ENCODE measurements at places on chromosomes 2 and 18.
A peak's percentile ranks its signal among the peaks of the same experiment; 100 is the strongest.

GRCh38 chr2:233936089-233936488, 18.9 kb downstream of the TRPM8 start:
- no peak for DNase-seq

- DNase-seq = no peak
Observed at GRCh38 chr2:209905691-209906090, 96.7 kb upstream of the RPE start.

DNA sequence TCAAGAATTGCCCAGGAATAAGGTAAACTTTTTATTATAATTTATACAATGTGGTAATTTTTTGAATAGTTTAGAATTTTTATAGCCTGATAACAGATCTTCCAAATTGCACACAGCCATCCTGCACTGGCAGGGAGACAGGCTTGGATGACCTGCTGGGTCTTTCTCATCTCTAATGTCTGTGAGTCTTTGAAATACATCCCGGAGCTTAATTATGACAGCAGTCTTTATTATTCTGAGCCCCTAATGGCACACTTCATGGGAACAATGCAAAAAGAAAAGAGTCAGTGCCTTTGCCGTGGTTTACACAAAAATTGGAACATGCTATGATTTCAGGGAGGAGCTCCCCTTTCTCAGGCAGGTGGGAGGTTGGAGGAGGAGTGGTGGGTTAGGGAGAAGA, 71.0 kb downstream of the TMEM182 start:
- no peak for DNase-seq

- no peak for DNase-seq
Observed at GRCh38 chr2:204722207-204722606, 176.9 kb downstream of the PARD3B start.

- no peak for DNase-seq
Observed at GRCh38 chr2:105969552-105969951, 224.5 kb downstream of the UXS1 start.

GRCh38 chr2:169746240-169746639, 12.6 kb downstream of the KLHL23 start:
- no peak for DNase-seq

DNA sequence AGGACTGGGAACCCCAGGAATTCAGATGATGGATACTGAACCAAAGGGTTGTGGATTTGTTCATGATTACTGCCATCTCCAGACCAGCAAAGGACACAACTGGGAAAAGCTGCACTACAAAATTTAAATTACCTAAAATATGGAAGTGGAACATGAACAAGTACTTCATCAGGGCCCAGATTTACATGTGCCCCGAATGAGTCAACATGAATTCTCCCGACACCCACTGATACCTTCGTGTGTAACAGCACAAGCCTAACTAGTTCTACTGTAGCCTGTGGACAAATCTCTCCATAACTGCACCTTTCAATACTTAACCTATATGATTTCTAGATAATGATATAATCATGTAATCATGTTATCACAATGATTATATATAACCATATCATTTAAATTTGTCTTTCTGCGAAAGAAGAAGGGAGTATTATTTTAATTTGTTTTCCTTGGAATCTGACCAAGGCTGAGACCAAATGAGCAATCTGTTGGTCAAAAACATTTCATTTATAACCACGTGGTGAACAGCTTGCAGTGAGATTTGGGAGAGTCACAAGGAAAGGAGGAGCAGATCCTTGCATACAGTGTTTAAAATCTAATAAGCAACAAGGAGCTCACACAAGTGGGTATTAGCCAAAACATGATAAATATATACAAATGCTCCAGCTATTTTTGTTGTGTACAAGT, 70.5 kb downstream of the CACNB4 start:
- no peak for DNase-seq

- DNase-seq = no peak
Observed at GRCh38 chr2:157498483-157498882, 54.6 kb upstream of the CYTIP start.

GRCh38 chr2:238433300-238433915, 6.7 kb downstream of the ASB1 start:
- no peak for DNase-seq

GRCh38 chr18:12061685-12062084, 32.0 kb upstream of the ANKRD62 start:
- no peak for DNase-seq

GRCh38 chr2:227942965-227943364, 71.5 kb downstream of the DAW1 start:
- no peak for DNase-seq

- DNase-seq = no peak
Observed at GRCh38 chr2:181752301-181752700, 72.0 kb upstream of the NEUROD1 start.

DNA sequence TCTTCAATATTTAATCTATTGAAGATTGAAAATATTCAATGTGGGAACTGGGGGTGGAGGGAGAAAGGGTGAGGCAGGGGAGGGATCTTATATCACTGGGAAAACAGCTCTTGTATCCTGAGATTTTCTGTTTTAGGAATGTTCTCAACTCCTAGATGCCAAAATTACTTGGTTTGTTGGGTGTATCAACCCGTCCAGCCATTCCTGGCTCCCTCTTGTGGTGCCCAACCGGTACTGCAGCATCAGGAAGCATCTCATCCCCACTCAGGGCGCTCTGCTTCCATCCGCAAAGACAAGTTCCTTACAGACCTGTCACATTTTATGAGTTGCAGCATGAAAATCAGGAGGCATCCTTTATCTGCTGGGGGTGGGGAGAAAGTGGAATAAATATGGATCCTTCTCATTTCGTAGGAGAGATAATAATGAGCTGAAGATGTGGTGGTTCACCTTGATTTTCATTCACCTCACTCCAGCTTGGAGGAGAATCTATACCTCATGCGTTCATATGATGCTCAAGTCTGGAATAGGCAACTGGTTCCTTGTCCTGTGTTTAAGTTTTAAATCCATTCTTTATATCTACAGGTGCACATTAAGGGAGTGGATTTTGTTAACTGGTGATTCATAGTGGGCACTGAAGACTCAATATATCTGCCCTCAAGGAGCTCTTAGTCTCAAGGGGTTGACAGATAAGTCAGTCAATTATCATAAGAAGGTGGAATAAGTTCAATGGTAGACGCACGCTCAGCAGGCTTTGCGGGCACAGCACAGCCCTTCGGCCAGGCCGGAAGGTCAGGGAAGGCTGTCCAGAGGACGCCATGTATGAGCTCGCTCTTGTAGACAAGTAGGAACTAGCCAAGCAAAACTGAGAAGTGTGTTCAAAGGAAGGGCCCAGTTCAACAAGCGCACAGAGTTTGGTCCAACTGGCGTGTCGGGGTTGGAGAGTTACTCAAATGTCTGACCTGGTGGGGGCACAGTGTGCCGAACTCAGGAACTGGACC, 127.3 kb downstream of the RNF144A start:
- peak; percentile 43 for DNase-seq

DNA sequence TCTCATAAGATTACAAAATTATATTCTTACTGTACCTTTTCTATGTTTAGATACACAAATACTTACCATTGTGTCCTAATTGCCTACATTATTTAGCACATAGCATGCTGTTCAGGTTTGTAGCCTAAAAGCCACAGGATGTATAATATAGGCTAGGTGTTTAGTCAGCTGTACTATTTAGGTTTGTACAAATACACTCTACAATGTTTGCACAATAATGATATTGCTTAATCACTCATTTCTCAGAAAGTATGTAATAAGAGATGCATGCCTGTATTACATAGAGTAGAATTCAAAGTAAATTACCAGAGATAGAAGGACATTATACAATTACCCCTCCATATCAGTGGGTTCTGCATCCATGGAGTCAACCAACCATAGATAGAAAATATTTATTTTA, 201.1 kb upstream of the COL3A1 start:
- no peak for DNase-seq

GRCh38 chr2:203022751-203023150, 8.1 kb downstream of the NBEAL1 start:
- DNase-seq = no peak

GRCh38 chr2:16238001-16238761, 297.8 kb downstream of the MYCN start:
- no peak for DNase-seq

DNA sequence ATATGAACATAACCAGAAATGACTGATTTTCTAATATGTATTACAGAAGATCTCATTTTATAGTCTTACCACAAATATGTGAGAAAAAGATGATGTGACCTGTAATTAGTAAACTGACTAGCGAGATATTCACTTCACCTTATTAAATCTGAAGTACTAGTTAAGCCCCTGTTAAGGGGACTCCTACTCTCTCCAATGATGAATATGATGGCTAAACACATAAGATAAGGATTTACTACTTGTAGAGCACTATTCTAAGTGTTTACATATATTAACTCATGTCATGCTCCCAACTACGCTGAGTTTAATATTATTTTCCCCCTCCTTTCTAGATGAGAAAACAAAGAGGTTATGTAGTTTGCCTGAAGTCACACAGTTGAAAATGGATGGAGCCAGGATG, 40.9 kb downstream of the SP3 start:
- DNase-seq = no peak

Measured in T-helper 2 cell treated with Interferon-gamma antibody and Interleukin-4, amounts not matched to agents 5 μg/mL and 100 μg/mL, for 36 hours (primary cell).